ENCODE measurements at places on chromosomes 3 and 15.

- DNase-seq: no peak
Observed at GRCh38 chr3:49032646-49033304, 3.6 kb upstream of the IMPDH2 start.

DNA sequence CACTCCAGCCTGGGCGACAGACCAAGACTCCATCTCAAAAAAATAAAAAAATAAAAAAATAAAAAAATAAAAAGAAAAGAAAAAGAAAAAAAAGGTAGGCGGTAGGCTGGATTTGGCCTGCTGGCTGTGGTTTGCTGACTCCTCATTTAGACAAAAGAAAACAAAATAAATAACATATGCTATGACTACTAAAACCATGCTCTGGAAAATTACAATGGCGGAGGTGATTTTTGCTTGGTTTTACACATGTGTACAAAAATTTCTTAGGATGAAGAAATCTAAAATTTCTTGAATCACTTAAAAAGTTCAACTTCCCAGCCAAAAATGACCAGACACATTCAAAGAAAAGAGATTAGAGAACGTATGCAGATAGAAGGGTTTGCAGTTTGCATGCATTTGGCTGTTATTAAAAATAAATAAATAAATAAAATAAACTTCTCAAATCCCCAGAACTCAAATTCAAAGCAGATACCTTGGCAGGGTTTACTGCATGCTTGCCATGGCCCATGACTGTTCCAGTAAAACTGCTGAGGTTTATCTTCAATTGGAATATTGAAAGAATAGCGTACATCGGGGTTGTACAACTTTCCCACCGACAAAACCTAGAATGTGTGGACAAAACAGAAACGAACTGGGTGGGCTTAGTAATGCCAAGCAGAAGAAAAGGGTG is 65.9 kb downstream of the ADAMTS9 start:
- DNase-seq: no peak

- no peak for DNase-seq
Observed at GRCh38 chr3:127053979-127054378, 71.1 kb downstream of the PLXNA1 start.

- DNase-seq: no peak
Observed at GRCh38 chr3:36525115-36525801, 145.0 kb downstream of the STAC start.

- DNase-seq: no peak
Observed at GRCh38 chr3:112572701-112573100, 10.9 kb downstream of the SLC35A5 start.

GRCh38 chr3:55169161-55169560 is 241.3 kb upstream of the LRTM1 start:
- no peak for DNase-seq

GRCh38 chr3:126107957-126108675 is 24.2 kb upstream of the SLC41A3 start:
- no peak for DNase-seq

GRCh38 chr3:53089511-53089910 is 40.7 kb downstream of the RFT1 start:
- DNase-seq: no peak

GRCh38 chr3:43971486-43971885 is 270.2 kb upstream of the TOPAZ1 start:
- DNase-seq: no peak

GRCh38 chr3:4735243-4735642 is 242.1 kb downstream of the ITPR1 start:
- no peak for DNase-seq

DNA sequence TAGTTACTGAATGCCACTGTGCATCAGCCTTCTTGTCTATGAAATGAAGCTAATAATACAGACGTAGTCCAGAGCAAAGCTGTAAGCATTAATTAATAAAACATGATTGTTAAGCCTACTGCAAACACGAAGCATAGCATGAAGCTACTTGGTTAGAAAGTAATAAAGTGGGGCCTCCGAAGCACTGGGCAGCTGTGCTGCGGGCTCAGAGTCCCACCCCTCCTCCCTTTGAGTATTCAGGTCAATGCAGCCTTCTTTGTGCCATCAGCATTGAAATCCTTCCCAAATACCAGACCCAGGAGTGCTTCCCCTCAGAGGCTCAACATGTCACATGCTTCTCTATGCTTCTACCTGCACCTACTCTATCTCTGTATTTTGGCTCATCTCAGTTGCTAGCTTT is 1112.6 kb downstream of the IGSF11 start:
- no peak for DNase-seq

GRCh38 chr15:90189781-90190467 is 11.2 kb upstream of the SEMA4B start:
- DNase-seq: no peak

DNA sequence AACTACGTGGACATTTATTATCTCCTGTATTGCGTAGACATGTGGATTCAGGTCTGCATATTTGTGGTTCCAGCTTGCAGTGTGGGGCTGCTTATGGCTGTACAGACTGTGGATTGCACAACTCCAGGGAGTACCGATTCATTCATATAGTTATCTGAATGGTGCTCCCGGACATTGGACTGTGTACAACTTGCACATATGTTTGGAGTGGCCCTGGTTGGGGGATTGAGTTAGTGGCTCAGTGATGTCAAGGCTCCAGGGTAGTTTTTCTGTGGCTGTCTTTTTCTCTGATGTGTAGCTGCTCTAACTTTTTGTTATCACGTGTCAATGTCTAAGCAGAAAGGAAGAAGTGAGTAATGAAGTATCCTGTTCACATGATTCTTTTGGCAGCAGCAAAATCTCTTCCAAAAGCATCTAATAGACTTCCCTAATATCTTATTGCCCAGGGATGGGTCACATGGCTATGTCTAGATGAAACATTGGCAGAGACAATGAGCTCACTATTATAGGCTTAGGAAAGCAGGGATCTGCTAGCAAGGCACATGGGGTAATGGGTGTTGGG is 15.8 kb downstream of the ST3GAL6 start:
- no peak for DNase-seq

DNA sequence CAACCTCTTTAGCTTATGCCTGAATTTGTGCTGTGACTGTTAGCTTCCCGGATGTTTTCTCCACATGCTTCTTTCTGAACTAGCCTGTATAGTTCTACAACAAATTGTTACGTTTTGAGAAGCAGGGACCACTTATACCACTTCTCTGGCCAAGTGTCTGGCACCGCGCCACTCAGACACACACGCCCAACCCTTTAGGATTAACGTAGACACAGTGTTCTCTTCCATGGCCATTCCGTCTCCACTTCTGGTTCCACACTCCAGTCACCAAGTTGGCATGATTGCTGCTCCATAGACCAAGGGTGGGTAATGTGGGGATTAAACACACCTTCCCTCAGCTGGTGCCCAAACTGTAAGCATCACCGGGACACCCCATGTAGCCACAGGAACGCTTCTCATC is 755 bp upstream of the TMEM108 start:
- DNase-seq: no peak

- DNase-seq: no peak
Observed at GRCh38 chr3:2819571-2819970, 290.6 kb downstream of the IL5RA start.

DNA sequence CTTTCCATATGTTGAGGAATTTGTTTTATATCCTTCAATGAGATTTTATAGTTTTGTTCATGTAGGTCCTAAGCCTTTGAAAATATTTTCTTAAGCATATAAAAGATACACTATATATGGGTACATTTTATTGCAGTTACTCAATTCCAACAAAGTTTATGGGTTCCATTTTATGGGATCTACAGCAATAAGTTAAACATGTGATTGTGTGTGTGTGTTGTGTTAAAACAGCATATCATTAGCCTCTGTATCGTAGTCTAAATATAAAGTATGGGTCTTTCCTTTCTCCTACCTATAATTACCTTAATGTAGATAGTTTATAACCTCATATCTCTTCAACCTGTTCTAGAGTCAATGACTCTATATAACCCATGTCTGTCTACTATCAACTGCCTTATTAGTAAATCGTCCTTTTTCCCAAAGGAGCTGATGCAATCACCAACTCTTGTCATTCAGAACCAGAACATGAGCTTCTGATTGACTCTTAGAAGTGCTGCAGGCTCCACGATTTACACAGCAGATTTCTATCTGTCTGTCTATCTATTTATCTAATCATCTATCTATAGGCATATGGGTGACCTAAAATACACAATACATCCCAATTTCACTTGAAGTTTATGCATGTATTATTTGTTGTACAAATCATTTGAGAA is 512.6 kb upstream of the CBLB start:
- DNase-seq: no peak

DNA sequence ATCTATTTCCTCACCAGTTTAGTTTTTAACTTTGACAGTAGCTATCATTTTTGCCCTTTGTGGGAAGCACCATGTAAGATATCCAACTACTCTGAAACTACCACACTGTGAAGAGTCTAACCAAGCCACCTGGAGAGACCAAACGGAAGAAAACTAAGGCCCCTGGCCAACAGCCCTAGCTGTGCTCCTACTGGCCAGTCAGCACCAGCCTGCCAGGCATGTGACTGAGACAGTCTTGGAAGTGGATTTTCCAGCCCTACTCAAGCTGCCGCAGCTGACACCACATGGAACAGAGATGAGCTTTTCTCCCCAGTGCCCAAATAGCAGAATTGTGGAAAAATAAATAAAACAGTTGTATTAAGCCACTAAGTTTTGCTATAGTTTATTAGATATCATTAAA is 2.9 kb upstream of the TBC1D5 start:
- DNase-seq: no peak

- no peak for DNase-seq
Observed at GRCh38 chr3:23712656-23713559, 92.8 kb upstream of the UBE2E1 start.

DNA sequence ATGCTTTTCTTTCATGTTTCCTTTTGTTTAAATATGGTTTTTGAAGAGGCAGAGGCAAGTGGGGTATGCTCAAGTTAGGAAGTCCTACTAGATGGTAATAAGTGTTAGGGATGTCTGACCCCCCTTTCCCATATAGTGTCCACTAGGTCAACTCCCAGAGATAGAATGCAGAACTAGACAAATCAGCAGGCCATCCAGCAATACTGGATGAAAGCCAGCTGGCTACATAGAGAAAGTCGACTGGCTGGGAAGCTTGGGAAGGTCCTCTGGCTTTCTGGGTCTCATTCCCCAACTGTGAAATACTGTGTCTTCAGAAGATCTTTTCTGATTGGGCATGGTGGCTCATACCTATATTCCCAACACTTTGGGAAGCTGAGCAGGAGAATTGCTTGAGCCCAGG is 113.8 kb downstream of the SNRK start:
- no peak for DNase-seq

GRCh38 chr3:114855839-114856238 is 291.2 kb downstream of the ZBTB20 start:
- DNase-seq: no peak

- DNase-seq: no peak
Observed at GRCh38 chr3:126245811-126246727, 65.7 kb upstream of the ALDH1L1 start.

GRCh38 chr15:70435369-70435768 is 328.0 kb downstream of the UACA start:
- DNase-seq: no peak

GRCh38 chr3:71393093-71393492 is 190.4 kb downstream of the FOXP1 start:
- DNase-seq: no peak

GRCh38 chr15:79132770-79133169 is 42.2 kb upstream of the RASGRF1 start:
- DNase-seq: no peak

DNA sequence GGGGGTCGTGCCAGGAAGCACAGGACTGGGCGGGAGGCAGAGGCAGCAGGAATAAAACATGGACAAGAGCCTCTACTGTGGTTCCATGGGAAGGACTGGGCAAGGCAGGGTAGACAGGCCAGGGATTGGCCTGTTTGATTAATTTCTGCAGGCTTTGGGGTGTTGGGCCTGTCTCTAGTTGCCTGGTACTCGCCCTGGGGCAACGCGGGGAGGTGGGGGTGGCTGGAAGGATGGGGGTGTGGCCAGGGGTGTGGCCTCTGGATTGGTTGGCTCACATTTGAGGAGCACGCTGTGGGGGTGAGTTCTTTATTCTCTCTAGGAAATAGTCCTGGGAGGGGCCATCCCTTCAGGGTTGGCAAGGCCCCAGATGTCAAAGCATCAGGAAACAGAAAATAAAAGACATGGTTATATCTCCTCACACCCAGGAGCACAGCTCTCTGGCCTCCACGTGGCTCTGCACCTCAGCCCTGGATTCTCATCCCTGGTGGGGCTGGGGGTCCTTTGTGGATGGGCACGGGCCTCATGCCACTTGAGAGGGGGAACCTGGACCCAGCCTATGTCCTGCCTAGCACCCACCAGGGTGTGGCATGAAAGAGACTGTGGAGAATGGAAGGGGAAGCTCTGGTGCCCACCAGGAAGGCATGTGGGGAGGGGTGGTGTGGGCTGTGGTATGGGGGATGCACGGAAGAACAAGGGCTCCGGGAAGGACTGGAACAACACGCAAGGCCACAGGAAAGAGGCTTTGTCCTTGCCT is 223.0 kb upstream of the LYSMD4 start:
- no peak for DNase-seq

DNA sequence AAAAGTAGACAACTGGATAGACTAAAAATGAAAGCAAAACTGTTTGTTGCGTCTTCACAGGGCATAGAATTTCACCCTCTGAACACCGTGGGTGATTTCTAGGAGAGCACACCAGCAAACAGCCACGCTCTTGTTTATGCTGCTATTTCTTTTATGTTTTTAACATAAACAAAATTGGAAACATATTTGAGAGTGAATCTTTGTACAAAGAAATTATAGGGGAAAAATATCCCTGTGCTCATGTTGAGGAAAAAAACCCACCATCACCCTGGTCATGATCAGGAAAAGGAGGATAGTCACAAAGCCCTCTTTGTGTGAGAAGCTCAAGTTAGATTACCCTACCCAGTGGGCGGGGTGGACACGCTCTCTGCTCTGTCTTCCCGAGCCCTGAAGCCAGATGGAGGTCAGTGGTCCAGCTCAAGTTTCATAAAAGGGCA is 313.3 kb downstream of the SATB1 start:
- DNase-seq: no peak

DNA sequence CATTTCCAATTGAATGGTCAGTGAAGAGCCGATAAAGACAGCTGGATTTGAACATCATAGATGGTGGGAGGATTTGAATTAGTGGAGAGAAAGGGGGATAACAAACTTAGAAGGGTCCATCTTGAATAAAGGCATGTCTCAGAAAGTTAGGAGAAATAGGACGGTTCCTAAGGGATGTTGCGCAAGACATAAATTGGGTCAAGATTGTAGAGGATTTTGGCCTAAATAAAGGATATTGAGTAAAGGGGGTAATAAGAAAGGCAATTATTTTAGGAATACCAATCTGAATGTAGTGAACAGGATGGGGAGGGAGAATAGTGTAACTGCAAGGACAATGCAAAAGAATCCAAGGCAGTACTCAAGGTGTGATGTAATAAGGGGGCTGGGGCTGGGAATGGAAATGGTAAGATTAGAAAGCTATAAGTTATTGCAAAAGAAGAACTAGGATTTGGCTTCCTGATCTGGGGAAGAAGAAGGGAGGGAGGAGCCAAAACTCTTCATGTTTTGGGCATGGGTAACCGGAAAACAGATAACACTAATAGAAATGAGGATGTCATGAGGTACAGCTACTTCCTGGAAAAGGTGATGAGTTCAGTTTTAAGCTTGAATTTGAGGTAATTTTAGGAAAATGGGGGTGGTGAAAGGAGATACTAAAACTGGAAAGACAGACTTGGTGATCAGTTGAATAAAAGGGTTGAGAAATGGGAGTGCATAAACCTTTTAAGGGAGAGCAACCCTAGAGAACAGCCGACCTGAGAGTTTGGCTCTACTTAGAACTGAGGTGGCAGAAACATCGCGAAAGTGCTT is 17.3 kb upstream of the TRPC1 start:
- DNase-seq: no peak

- DNase-seq: no peak
Observed at GRCh38 chr3:153749070-153749610, 372.1 kb upstream of the ARHGEF26 start.
